ENCODE measurements at places on chromosomes 7 and 10.

GRCh38 chr10:98244141-98244540, 23.9 kb downstream of the LOXL4 start:
- no peak for DNase-seq

DNA sequence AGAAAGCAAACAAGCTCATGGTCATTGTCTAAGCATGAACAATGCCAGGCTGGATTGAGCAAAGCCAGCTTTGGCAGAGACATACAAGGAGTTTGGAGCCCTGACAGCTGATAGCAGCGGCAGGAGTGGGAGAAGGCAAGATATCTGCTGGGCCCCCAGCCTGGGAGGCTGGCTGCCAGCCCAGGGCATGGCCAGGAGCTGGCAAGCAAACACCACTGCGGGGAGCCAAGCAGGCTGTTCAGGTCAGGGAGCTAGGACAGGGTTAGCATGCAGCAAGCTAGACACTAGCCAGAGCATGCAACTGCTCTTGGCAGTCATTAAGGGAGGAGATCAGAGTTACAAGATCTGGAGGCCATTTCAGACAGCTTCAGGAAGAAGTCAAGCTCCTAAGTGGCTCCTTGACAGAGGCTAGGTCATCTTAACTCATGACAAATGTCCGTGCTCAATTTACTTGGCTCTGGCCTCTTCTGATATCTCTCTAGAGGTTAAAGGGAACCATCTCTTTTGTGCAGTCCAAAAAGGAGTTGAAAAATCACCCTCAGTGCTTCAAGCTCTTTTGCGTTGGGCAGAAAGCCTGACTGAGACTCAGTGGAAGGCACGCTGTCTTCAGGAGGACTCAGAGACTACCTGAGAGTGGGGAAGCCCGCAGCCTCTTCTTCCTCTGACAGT, 436.8 kb upstream of the C7orf33 start:
- DNase-seq, result no peak

- DNase-seq, result no peak
These were observed 36.9 kb upstream of the C10orf67 start for GRCh38 chr10:23381298-23382040.

- DNase-seq, result no peak
These were observed 76.4 kb upstream of the BET1 start for GRCh38 chr7:94080551-94080950.

Data from fibroblast of mammary gland (primary cell).